Mesenchymal stem cell (in vitro differentiated cells and primary cell): ENCODE measurements at places on chromosomes 5 and 9.

DNA sequence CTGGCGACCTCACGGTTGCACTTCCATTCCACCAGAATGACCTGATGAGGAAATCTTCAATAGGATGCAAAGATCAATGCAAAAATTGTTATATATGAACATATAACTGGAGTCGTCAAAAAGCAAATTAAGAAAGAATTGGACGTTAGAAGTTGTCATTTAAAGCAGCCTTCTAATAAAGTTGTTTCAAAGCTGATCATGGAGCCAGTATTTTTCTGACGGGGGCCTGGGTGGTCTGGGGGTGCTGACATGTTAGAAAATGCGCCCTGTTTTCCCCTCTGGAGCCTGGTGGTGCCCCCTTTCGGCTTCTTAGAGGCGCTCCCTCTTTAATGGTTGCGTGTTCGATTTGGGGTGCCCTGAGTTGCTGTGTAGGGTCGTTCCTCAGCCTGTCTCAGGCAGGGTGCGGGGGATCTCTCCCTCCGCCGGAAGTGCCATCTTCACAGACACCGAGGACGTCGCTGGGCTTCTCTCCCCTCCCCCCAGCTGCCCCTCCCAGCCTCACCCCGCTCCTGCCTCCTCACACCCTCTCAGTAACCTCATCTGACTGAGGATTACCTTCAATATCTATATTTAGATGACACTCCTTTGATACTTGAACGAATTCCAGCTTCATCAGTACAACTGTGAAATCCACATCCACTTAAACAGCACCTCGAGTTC is 18.3 kb downstream of the PTGES2 start:
- DNase-seq, result no peak
- no peak overlapping the region for H3K4me3 ChIP-seq

- peaks cover 4% of the 10 kb centered on the region for H3K27me3 ChIP-seq
- H3K4me3 ChIP-seq, result no peak overlapping the region
- H3K4me1 ChIP-seq, result no peaks in the 10 kb centered on the region
- H3K27ac ChIP-seq, result no peak overlapping the region
Measured at GRCh38 chr9:18037981-18038380, 436.0 kb upstream of the ADAMTSL1 start.

DNA sequence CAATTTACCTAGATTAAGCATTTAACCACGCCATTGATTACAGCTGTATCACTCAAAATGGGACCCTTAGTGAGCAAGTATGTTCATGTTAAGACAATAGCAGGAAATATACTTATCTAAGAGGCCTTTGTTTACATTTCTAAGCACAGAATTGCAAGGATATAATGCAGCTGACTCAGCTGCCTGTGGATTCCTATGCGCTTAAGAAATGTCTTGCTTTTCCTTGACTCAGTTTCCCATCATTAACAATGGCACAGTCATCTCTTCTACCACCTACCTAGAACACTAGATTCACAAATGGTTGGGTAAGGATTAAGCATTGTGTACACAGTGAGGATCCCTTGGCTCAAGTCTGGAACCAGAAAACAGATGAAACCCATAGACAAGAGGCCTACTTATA is 163.8 kb downstream of the TSSK1B start:
- H3K36me3 ChIP-seq, result no peaks in the 10 kb centered on the region
- no peaks in the 10 kb centered on the region for H3K27me3 ChIP-seq
- peak; percentile 36 for DNase-seq
- peaks cover 4% of the 10 kb centered on the region for H3K4me1 ChIP-seq

- DNase-seq, result no peak
- no peak overlapping the region for H3K27ac ChIP-seq
- no peak overlapping the region for H3K4me3 ChIP-seq
- H3K36me3 ChIP-seq, result peaks cover 94% of the 10 kb centered on the region
- no peaks in the 10 kb centered on the region for H3K27me3 ChIP-seq
Measured at GRCh38 chr9:136459425-136459824, 19.8 kb upstream of the INPP5E start.

DNA sequence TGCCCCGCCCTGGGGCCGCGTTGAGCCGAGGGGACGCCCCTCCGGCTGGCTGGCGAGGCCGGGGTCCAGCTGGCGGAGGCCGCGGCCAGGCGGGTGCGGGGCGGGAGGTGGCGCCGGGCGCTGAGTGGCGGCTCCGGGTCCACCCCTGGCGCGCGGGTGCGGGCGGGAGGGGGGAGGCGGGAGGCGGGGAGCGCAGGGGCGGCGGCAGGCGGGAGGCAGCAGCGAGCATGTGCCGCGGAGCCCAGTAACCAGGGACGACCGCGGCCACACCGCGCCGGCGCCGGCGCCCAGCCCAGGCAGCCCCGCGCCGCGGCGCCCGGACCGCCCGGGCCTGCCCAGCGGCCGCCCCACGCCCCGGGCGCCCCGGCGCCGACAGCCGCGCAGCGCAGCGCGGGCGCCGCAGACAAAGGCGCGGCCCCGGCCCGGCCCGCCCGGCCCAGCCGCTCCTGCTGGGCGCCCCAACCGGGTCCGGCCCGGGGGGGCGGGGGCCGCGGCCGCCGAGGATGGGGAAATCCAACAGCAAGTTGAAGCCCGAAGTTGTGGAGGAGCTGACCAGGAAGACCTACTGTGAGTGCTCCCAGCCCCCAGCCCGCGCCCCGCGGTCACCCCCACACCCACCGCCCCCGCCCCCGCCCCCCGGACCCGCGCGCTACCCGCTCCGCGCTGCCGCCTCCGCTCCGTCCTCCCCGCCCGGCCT is at the start of gene NCS1:
Gene NCS1, plus strand, starts transcription at position 244 of the 697 bp plus-strand sequence. Its CDS starts 260 bp downstream, at position 504.
- DNase-seq, result peak; percentile 74
- peaks cover 31% of the 10 kb centered on the region for H3K4me1 ChIP-seq
- H3K27me3 ChIP-seq, result no peaks in the 10 kb centered on the region

GRCh38 chr9:69379270-69379982 is 54.4 kb downstream of the ENTREP1 start:
- H3K36me3 ChIP-seq, result no peaks in the 10 kb centered on the region
- no peak overlapping the region for H3K4me3 ChIP-seq
- no peaks in the 10 kb centered on the region for H3K27me3 ChIP-seq
- H3K27ac ChIP-seq, result no peak overlapping the region

DNA sequence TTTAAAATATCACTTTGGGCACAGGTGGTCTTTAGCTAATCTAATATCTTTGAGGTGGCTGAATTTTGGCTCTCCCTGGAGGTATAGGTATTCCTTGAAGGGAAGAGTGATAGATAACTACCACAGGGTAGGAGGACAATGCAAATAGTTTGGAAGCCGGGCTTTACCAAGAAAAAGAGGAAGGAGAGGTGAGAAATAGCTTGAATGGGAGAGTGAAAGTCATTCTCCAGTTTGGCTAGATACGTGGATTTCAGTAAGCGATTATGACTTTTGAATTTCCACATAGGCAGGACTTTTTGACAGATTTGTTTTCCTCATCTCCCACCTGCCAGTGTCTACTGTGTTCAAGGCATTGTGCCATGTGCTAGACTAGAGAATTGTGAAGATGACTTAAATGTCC is 45.5 kb downstream of the RASA1 start:
- H3K27me3 ChIP-seq, result no peaks in the 10 kb centered on the region
- H3K27ac ChIP-seq, result no peak overlapping the region
- peaks cover 7% of the 10 kb centered on the region for H3K36me3 ChIP-seq
- peaks cover 3% of the 10 kb centered on the region for H3K4me1 ChIP-seq
- DNase-seq, result no peak

DNA sequence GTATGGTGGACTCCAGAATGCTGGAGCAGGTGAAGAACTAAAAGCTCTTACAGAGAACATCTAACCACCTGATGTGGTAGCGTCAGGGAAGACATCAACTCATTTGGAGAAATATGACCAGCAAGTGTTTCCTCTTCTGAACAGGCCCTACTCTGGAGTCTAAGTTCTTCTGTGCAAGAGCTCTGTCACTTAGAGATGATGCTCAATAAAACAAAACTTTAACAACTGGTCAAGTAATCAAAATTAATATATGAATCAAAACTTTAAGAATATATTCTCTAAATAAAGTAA is 85.8 kb downstream of the CYFIP2 start:
- no peaks in the 10 kb centered on the region for H3K4me1 ChIP-seq
- no peaks in the 10 kb centered on the region for H3K27me3 ChIP-seq
- DNase-seq, result no peak
- peaks cover 12% of the 10 kb centered on the region for H3K36me3 ChIP-seq
- no peak overlapping the region for H3K27ac ChIP-seq

GRCh38 chr5:88090506-88090905 is 178.1 kb downstream of the TMEM161B start:
- H3K4me3 ChIP-seq, result no peak overlapping the region
- H3K36me3 ChIP-seq, result no peaks in the 10 kb centered on the region
- no peak overlapping the region for H3K27ac ChIP-seq
- no peak for DNase-seq
- no peaks in the 10 kb centered on the region for H3K27me3 ChIP-seq

- no peak overlapping the region for H3K27ac ChIP-seq
- peaks cover 11% of the 10 kb centered on the region for H3K4me1 ChIP-seq
- H3K4me3 ChIP-seq, result no peak overlapping the region
- no peaks in the 10 kb centered on the region for H3K36me3 ChIP-seq
Measured at GRCh38 chr5:80105698-80106439, 70.7 kb downstream of the THBS4 start.

DNA sequence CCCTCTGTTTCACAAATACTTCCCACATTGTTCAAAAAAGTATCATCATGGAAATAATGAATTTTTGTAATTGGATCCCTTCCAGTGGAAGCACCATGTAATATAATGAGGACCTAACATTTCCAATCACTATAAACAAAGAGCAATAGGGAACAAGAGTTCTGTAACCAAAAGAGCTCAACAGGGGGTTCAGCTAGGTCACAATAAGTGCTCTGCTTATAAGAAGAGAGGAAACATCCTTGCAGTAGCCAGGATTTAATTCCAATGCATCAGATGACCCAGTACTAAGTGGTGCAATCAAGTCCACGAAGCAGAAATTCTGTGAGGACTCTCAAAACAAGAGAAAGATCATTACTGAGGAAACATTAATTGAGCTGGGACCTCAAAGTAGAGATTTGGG is 5.9 kb downstream of the SERINC5 start:
- no peak overlapping the region for H3K4me3 ChIP-seq
- peak; percentile 11 for DNase-seq
- no peak overlapping the region for H3K27ac ChIP-seq
- no peaks in the 10 kb centered on the region for H3K27me3 ChIP-seq
- H3K4me1 ChIP-seq, result peaks cover 5% of the 10 kb centered on the region

GRCh38 chr9:119227422-119227821 is 141.8 kb downstream of the BRINP1 start:
- H3K4me3 ChIP-seq, result no peak overlapping the region
- no peaks in the 10 kb centered on the region for H3K27me3 ChIP-seq
- H3K36me3 ChIP-seq, result no peaks in the 10 kb centered on the region
- H3K4me1 ChIP-seq, result no peaks in the 10 kb centered on the region
- no peak for DNase-seq

GRCh38 chr5:120913396-120913795 is 449.3 kb downstream of the PRR16 start:
- no peaks in the 10 kb centered on the region for H3K4me1 ChIP-seq
- H3K27me3 ChIP-seq, result no peaks in the 10 kb centered on the region
- H3K4me3 ChIP-seq, result no peak overlapping the region
- H3K36me3 ChIP-seq, result no peaks in the 10 kb centered on the region
- H3K27ac ChIP-seq, result no peak overlapping the region

DNA sequence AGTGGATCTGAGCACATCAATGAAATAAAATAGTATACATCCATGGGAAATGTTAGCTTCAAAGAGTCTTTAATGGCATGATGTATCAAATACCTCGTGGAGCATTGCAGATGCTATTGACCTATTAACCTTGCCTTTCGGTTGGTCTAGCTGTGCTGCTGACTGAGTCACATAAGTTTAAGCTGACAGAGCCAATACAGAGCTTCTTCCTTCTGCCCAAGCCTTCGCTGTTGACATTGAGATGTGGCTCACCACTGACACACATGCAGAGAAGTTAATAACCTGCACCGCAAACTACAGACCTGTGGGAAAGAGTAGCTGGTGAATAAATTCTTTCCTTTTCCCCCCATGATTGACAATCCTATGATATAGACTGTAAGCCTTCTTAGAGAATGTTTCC is 78.2 kb downstream of the LURAP1L start:
- no peaks in the 10 kb centered on the region for H3K27me3 ChIP-seq
- no peak overlapping the region for H3K27ac ChIP-seq
- DNase-seq, result no peak

DNA sequence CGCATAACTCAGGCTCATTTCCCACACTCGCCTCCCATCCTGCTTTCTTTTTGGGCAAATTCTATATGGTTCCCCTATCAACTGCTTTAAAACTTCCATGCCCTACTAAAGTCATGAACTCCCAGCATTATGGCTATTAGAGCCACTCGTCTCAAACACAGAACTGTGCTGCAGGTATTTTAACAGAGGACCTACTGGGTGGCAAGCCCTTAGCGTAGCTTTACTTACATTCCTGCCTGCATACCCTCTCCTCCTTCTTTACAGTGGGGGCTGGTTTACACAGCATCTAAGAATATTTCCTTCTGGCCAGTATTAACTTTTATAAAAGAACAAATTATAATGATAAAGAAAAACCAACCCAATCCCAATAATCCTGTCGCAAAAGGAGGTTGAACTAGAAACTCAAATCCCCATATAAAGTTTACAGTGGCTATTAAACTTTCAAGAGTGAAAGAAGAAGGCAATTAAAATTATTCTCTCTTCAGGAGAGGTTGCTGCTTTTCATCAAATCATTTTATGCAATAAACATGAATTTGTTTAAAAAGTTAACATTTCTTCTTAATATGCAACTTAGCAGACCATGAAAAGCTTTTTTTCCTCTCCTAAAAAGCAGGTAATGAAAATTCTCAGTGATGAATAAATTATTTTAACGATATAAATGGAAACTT is 100.6 kb downstream of the ELAVL2 start:
- H3K27me3 ChIP-seq, result no peaks in the 10 kb centered on the region
- no peak overlapping the region for H3K4me3 ChIP-seq
- H3K27ac ChIP-seq, result no peak overlapping the region

- no peaks in the 10 kb centered on the region for H3K36me3 ChIP-seq
- H3K27me3 ChIP-seq, result peaks cover 15% of the 10 kb centered on the region
- no peak for DNase-seq
- H3K4me1 ChIP-seq, result no peaks in the 10 kb centered on the region
- no peak overlapping the region for H3K4me3 ChIP-seq
Measured at GRCh38 chr9:109238125-109238524, 71.1 kb upstream of the FRRS1L start.

- peaks cover 6% of the 10 kb centered on the region for H3K4me1 ChIP-seq
- peak; percentile 22 for DNase-seq
- H3K4me3 ChIP-seq, result no peak overlapping the region
Measured at GRCh38 chr9:69818750-69819345, 1.8 kb upstream of the CFAP95 start.

GRCh38 chr9:130129432-130130061 is 42.7 kb upstream of the NCS1 start:
- H3K4me1 ChIP-seq, result peaks cover 21% of the 10 kb centered on the region
- H3K27me3 ChIP-seq, result no peaks in the 10 kb centered on the region
- peak; percentile 43 for DNase-seq
- H3K36me3 ChIP-seq, result peaks cover 36% of the 10 kb centered on the region
